ENCODE measurements at places on chromosomes 2 and 18.

- no peak for DNase-seq
Measured at GRCh38 chr18:23260926-23261590, 125.8 kb downstream of the CABLES1 start.

DNA sequence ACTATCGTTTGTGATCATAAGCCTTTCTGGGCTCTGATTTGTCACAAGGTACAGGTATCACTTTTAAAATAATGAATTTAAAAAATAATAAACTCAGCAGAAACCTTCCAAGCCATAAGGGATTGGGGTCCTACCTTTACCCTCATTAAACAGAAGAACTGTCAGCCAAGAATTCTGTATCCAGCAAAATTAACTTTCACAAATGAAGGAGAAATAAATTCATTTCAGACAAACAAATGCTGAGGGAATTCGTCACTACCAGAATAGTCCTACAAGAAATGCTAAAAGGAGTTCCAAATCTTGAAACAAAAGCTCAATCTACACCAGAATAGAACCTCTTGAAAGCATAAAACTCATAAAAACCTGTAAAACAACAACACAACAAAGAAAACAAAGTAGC is 25.7 kb downstream of the L3MBTL4 start:
- no peak for DNase-seq

GRCh38 chr2:101517758-101518271 is 42.9 kb upstream of the RFX8 start:
- no peak for DNase-seq

GRCh38 chr18:62105376-62105775 is 81.5 kb downstream of the PIGN start:
- DNase-seq = no peak

- DNase-seq = peak; percentile 26
Measured at GRCh38 chr18:53567929-53568574, 656.4 kb downstream of the MBD2 start.

DNA sequence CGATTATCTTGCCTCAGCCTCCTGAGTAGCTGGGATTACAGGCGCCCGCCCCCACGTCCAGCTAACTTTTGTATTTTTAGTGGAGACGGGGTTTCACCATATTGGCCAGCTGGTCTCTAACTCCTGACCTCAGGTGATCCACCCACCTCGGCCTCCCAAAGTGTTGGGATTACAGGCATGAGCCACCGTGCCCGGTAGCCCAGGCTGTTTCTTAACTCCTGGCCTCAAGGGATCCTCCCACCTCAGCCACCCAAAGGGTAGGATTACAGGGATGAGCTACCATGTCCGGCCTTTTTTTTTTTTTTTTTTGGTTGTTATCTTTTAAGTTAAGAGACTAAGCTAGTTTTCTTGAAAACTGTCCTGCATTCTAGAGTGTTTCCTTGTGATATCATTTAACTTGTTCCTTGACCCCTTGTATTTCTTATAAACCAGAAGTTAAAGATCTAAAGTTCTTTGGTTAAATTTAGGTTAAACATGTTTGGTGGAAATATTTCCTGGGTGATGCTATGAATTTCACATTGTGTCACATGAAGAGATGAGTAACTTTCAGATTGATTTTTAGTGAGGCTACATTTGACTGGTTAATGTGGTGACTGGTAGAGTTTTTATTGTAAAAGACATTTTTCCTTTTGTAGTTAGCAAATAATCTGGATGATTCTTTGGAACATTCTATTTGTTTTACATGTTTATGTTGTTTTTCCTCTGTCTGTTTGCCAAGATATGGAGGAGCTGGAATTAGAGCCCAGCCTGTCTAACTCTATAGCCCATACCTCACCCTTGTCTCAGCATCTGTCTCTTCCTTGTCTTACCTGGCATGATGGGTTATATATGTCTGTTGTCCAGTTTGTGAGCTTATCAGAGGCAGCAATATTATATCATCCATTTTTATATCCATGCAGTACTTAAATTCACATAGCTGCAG is 5.2 kb downstream of the NCAPH start:
- peak; percentile 80 for DNase-seq

DNA sequence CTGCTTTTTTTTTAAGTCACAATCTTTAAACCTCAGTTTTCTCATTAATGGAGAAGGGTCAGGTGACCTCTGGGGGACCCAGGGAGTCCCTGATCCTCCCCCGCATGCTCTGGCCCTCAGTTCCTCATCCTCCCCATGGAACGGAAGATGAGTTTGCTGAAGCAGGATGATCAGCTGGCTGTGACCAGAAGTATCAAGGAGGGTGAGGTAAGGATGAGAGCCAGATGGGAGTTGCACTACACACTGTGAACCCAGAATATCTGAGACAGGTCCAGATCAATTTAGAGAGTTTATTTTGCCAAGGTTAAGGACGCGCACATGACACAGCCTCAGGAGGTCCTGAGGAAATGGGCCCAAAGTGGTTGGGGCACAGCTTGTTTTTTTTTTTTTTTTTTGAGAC is 3.8 kb downstream of the CATIP start:
- DNase-seq = no peak

GRCh38 chr2:4278392-4278791 is 575.0 kb downstream of the DCDC2C start:
- no peak for DNase-seq

DNA sequence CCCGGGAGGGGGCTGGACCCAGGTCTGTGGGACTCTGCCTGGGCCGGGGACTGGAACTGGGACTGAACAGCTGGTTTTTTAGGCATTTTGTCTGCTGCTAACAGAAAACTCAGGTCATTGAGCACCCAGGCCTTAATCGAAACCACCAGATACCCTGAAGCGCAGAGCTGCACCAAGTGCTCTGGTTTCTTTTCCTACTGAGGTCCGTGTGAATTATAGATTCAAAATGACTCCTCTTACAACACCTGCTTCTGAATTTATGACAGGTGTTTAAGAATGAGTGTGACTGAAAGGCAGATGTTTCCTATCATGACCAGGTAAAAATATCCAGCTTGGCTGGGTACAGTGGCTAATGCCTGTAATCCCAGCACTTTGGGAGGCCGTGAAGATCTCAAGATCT is 47.8 kb downstream of the TRAPPC12 start:
- DNase-seq = no peak

DNA sequence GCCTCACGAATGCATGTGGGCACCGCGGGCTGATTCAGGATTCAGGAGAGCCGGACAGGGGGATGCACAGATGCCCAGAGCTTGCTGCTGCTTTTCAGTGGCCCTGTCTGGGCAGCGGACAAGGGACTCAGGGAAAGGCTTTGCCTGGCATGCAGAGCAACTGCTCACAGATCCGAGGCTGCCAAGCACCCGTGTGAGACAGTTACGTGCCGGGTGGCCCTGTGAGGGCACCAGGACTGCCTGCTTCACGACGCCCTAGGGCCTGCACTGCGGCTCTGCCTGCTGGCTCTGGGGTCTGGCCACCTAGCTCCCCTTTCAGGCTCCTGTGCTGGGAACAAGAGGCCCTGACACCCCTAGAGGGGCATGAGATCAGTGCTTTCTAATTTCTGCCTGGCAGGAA is 221.4 kb upstream of the PXDN start:
- DNase-seq = no peak

DNA sequence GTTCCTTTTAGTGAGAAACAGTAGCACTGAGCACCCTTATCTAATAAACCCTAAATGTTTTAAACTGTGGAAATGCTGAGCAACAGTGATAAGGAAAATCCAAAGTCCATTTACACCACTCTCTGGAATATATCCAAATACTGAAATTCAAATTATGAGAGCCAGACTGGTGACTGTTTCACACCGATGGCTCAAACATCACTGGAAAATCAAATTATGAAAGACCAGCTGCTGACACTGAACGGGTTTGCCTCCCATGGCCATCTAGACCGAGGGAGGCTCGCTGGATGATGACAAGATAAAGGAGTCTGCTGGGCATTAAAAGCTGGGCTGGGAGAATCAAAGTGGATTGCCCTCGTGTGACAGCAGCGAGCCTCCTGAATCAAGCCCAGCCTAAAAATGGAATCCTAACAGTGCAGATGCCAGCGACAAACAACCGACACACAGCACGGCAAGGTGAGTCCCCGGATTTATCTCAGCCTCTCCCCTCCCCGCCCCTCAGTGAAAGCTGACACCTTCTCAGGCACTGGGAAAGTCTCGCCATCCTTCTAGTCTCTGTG is 30.3 kb downstream of the SERPINE2 start:
- DNase-seq = no peak

DNA sequence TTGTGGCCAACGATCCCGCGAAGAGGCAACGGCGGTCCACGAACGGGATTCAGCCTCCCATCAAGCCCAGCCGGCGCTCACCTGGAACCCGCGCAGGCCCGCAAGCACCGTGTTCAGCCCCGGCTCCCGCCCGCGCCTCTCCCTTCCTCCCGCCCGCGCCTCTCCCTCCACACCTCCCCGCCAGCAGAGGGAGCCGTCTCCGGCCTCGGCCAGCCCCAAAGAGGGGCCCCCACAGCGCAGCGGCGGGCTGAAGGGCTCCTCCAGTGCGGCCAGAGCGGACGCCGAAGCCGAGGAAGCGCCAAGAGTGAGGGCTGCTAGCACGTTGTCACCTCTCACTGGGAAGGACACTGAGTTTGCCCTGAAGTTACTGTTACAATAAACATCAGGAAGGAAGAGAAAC is 55.3 kb upstream of the LAPTM4A start:
- DNase-seq = peak; percentile 22

DNA sequence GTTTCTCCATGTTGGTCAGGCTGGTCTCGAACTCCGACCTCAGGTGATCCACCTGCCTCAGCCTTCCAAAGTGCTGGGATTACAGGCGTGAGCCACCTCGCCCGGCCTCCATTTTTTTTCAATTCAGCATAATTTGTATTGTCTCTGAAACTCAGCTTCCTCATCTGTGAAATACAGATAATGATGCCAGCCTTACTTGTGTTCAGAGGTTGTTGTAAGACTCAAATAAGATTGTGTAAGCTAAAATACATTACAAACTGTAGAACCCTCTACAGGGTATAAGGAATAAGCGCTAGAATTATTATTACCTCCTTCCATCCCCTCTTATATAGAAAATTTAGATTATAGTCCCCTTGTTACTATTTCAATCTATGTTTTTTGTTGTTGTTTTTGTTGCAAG is 24.8 kb upstream of the STARD7 start:
- no peak for DNase-seq

DNA sequence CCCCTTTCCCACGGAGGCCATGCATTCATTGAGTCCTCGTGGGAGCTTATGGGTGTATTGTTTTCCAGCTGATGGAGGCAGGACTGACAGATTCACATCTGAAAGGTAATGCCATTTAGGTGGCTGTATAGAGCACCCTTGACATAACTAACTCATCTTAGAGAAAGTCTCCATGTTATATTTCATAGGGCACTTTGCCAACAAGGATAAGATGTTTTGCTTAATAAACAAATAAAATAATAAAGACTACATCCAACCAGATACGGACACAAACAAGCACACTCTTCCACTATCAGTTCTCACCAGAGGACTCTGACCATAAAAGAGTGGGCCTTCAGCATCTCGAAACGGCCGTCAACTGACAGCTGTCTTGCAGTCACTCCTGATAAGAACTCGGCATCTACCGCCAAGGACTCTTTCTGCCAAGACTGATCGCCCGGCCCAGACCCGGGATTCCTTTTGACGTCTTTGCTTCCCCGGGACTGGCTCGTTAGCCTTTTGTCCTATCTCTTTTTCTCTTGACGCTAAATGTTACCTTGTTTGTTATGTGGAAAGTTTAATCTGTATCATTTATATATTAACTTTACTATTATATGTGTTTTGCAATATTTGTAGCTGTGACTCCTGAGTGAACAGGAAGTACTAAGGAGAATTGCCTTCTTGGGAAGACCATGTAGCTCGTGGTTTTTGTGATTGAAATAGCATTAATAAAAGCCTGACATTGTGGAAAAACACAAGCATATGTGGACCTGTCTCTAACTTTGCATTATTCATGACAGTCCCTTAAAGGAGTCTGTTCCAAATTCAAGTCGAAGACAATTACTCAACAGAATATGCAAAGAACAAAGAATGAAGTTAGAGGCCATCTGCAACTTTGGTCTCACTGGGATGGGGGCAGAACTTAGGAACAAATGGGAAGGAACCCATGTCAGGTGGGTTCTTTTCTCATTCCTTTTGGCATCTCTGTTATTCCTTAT is 195.1 kb downstream of the LPIN1 start:
- no peak for DNase-seq

GRCh38 chr2:66815886-66816285 is 381.0 kb downstream of the MEIS1 start:
- no peak for DNase-seq

DNA sequence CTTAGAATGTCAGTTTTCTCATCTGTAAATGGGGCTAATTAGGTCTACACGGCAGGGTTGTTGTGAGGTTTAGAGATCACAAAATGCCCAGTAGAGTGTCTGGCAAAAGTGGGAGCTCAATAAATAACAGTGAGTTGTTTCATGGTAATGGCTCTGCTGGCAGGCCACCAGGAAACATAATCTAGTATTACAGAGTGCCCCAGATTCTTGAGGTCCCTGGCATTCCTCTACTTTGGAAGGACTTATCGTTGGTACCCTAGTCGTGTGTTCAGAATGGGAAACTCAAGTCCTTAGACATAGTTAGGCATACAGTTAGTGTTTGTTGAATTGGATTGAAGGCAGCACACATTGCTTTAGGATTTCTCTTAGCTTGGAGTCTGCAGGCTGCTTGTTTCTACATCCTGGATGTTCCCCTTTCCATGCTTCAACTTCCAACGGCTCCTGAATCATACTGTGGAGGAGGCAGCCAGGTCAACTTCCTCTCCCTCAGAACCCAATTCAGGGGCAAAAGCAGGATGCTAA is 161.5 kb upstream of the FOSL2 start:
- DNase-seq = no peak

GRCh38 chr2:190882856-190883582 is 2.4 kb downstream of the GLS start:
- DNase-seq = peak; percentile 26

DNA sequence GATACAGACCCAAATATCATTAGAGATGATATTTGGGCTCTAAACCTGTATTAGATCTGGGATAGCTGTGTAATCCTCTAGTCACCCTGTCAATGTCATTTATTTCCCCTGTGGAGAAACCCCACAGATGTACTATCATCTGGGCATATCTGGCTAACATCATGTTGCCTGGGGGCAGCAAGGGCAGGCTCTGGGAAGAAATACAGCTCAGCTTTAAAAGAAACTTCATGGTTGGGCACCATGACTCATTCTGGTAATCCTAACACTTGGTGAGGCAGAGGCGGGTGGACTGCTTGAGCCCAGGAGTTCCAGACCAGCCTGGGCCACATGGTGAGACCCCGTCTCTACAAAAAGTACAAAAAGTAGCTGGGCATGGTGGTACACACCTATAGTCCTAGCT is 282.5 kb downstream of the SLC8A1 start:
- DNase-seq = no peak

- DNase-seq = no peak
Measured at GRCh38 chr2:175619179-175620045, 382.7 kb downstream of the LNPK start.

DNA sequence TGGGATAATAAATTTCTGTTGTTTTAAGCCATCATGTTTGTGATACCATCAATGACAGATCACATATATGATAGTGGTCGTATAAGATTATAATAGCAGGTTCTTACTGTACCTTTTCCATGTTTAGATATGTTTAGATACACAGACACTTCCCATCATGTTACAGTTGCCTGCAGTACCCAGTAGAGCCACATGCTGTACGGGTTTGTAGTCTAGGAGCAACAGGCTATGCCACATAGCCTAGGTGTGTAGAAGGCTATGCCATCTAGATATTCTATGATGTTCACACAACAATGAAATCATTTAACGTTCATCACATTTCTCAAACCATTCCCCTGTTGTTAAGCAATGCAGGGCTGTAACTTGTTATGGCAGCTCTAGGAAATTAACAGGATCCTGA is 132.9 kb upstream of the SH3BP4 start:
- no peak for DNase-seq

All from activated CD4-positive, alpha-beta T cell treated with anti-CD3 and anti-CD28 coated beads, Interleukin-2, amount 50 U/mL, for 16 hours (primary cell).